Uterus (tissue), 4 donors: ENCODE measurements at places on chromosomes 11 and 22. TPM values are rescaled to one million over a fixed set of nuclear protein-coding genes. Genes with fewer than 3 reads are reported as not detected.

DNA sequence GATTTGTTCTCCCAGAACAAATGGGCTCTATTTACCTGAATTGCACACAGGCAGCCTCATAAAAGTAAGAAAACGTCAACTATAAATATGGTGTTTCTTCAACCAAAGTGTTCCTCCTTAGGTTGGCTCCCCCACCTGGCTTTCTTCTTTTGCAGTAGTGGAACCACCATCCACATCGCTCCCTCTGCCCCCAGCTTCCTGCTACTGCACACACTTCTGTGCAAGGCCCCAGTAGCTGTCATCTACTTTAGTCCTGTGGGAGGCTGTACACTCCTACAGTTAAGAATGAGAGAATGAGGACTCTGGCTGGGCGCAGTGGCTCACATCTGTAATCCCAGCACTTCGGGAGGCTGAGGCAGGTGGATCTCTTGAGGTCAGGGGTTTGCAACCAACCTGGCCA, 89.5 kb downstream of the BMAL1 start:
- no peaks in the 10 kb centered on the region for H3K4me1 ChIP-seq
- H3K27ac ChIP-seq, result no peak overlapping the region
- no peak overlapping the region for H3K4me3 ChIP-seq
- no peak for DNase-seq

- no peaks in the 10 kb centered on the region for H3K36me3 ChIP-seq
- no peaks in the 10 kb centered on the region for H3K4me1 ChIP-seq
These were observed 42.5 kb downstream of the ABCC8 start for GRCh38 chr11:17434108-17434507.

GRCh38 chr11:62394825-62395538, 23.9 kb upstream of the SCGB1A1 start:
- peak overlapping the region; percentile 22 for H3K4me3 ChIP-seq
- no peaks in the 10 kb centered on the region for H3K36me3 ChIP-seq
- no peaks in the 10 kb centered on the region for H3K27me3 ChIP-seq

- no peak for DNase-seq
- H3K27ac ChIP-seq, result no peak overlapping the region
- H3K4me3 ChIP-seq, result no peak overlapping the region
- H3K27me3 ChIP-seq, result no peaks in the 10 kb centered on the region
- H3K4me1 ChIP-seq, result no peaks in the 10 kb centered on the region
- H3K36me3 ChIP-seq, result no peaks in the 10 kb centered on the region
These were observed 16.7 kb downstream of the FLRT1 start for GRCh38 chr11:64052436-64052835.

The FOLR2 gene
- 32.2 TPM for total RNA-seq

The FAM227A gene
- 10.4 TPM for total RNA-seq

The FADS1 gene
- 51.5 TPM for total RNA-seq

The ROM1 gene
- total RNA-seq, result 5.3 TPM
